ENCODE measurements at places on chromosomes 11 and 22.
A peak's percentile ranks its signal among the peaks of the same experiment; 100 is the strongest.

DNA sequence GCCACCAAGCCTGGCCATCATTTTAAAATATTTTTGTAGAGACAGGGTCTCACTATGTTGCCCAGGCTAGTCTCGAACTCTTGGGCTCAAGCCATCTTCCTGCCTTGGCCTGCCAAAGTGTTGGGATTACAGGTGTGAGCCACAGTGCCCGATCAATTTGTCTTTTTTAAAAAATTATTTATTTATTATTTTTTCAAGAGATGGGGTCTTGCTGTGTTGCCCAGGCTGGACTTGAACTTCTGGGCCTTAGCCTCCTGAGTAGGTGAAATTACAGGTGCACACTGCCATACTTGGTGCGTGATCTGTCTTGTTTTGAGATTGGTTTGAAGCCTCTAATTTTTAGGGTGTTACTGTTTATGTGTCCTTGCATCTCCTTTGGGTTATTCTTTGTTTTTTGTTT is 10.2 kb downstream of the CABIN1 start:
- DNase-seq: no peak

- DNase-seq: peak; percentile 39
Measured at GRCh38 chr11:64742889-64743590, 902 bp downstream of the RASGRP2 start.

GRCh38 chr11:86919557-86920210 is 35.5 kb downstream of the FZD4 start:
- no peak for DNase-seq

DNA sequence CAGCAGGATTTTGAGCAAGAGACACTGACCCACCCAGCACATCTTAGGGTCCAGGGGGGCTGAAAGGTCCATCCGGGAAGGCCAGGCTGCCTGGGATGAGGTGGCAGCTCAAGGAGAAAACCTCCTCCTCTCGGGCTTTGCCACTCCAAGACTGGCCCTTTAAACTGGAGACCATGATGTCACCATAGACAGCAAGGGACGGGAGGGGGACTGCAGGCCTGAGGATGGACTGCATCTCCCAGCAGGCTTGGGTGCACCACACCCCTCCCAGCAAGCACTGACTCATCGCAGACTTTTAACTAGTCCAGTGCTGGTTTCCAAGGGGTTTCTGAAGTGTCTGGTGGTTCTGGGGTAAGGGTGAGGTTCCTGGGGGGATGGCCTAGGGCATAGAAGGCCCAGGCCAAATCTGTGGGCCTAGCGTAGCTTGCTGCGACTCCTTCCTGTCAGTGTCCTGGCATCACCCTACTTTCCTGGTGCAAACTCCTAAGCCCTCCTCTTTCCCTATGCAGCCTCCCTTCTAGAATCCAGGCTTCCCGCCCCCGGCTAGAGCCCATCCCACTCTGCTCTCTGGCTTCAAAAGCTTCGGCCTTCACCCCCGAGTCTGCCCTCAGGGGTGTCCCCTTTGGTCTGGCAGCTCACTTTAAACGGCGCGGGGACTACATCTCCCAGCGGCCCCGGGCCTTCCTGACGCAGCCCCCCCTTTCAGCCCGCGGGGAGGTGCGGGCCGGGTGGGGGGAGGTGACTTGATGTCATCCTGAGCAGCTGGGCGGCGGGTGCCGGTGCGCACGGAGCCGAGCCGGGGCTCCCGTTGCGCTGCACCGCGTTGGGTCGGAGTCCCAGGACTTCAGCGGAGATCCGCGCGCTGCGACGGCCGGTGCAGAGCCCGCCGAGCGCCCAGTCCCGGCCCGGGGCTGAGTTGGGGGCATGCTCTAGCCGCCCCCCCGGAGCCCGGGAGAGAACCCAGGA is at the start of gene PPP2R5B:
Gene PPP2R5B, plus strand, starts transcription at position 746 of the 966 bp plus-strand sequence. CDS start 1,046 bp downstream, outside the sequence.
- peak; percentile 92 for DNase-seq

DNA sequence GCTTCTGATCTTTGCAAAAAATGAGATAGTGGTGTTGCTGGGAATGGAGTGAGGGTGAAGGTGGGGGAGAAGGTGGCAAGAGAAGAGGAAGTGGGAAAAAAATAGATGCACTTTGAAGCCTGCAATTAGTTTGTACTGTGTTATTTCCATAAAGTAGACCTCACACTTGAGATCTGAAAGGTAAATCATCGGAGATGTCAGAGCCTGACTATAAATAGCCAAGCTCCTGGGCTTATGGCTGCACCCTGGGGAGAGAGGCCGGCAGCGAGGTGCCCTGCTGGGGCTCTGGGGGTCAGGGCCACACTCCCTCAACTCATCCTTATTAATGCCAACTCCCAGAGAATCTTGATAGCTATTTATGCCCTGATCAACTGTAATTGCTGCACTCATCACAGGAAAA is 134.4 kb downstream of the NXPE2 start:
- DNase-seq: no peak

DNA sequence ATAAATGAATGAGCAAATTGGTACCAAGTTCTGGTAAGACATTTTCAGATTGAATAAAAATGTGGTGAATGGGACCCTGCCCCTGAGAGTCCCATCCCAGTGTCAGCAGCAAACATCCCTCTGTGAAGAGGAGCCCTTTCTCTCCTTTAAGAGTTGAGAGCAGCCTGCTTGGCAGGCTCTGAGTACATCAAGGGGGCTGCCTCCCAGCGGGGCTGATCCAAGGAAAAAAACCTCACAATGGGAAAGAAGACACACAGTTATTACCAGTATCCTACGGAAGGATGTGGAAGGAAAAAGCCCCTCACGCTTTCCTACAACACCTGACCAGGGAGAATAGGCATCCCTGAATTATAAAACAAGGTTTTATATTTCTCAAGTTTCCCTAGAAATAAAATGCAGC is 293.8 kb upstream of the B3GAT1 start:
- no peak for DNase-seq

DNA sequence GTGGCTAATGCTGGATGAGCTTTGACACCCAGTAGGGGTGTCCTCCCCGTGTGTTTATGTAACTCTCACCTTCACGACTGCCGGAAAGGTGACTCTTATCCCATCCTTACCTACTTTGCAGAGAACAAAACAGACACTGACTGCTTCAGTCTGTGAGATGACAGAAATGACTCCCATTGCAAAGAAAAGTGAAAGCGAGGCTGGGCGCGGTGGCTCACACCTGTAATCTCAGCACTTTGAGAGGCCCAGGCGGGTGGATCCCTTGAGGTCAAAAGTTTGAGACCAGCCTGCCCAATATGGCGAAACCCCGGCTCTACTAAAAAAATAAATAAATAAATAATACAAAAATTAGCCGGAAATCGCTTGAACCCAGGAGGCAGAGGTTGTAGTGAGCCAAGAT is 106.4 kb upstream of the ANO1 start:
- no peak for DNase-seq

GRCh38 chr11:1845095-1845429 is 6.3 kb downstream of the TNNI2 start:
- DNase-seq: no peak

- DNase-seq: peak; percentile 67
Measured at GRCh38 chr22:45212992-45213751, 27.5 kb downstream of the KIAA0930 start.

DNA sequence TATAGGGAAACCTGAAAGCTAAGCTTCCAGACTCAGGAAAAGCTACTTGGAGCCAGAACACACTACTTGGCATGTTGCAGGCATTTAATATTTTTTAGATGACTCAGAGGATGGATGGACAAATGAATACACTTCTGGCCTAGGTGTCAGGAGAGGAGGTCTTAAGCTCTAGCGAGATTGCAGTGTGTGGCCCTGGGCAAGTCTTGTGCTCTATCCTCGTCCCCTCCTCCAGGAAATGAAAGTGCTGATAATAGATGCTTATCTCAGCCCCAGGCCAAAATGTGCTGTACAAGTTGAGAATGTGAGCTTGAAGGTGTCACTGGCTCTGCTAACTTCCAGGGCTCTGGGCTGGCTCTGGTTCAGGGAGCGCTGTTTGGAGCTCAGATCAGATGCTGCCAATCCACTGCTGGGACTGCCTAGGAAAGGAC is 136.3 kb downstream of the PKNOX2 start:
- DNase-seq: no peak

DNA sequence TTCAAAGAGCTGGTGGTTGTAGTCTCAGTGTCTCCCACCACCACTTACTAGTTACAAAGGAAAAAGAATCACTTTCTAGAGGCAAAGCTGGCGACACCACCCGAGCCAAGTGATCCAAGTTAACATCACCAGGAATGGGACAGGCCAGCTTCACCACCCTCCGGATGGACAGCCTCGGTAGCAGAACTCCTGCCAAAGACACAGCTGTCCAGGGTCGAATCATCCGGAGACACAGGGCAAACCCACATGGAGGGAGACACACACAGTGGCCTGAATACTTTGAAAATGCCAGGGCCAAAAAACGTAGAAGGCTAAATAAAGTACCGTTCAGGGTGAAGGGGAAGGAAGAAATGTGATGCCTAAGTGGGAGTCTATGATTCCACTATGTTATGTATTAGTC is 33.1 kb downstream of the KCNQ1 start:
- no peak for DNase-seq

- no peak for DNase-seq
Measured at GRCh38 chr11:9169595-9170295, 78.3 kb upstream of the SCUBE2 start.

DNA sequence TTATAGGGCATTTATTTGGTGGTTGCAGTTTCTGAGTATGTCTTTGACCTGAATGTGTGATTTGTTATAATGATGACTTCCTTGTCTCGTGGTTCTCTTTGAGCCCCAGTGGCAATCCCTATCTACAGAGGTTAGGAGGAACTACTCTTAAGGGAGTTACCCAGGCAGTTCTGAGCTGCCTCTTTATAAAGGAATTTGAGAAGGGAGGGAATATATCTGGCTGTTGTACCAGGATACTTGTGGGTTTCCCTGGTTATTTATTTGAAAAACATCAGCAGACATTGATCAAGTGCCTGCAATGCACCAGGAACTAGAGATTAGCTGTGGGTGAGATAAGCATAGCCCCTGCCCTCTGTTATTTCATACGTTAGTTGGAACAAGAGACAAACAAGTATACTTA is 243.5 kb upstream of the ARHGAP20 start:
- DNase-seq: no peak

DNA sequence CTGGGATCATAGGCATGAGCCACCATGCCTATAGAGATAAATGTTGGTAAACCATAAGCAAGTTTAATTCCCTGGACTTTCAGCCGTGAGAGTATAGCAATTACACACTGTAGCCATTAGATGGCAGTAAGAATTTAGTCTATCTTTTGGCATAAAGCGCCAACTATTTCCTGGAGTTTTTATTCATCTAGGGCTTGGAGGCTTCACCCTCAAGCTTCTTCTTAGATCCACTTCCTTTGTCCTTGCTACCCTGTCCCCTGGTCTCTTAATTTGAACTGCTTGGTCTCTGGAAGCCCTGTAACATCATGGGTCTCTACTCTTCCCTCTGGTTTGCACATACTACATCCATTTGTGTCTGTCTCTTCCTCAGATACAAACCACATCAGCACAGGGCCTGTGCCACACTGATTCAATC is 38.2 kb downstream of the OR10A6 start:
- DNase-seq: no peak

- DNase-seq: no peak
Measured at GRCh38 chr11:24589064-24589463, 92.2 kb downstream of the LUZP2 start.

- DNase-seq: no peak
Measured at GRCh38 chr11:86101493-86101892, 32.6 kb upstream of the PICALM start.

- DNase-seq: no peak
Measured at GRCh38 chr11:69030301-69030700, 17.3 kb upstream of the MRGPRF start.

GRCh38 chr11:108891909-108892511 is 227.1 kb downstream of the DDX10 start:
- no peak for DNase-seq

GRCh38 chr11:69122326-69122629 is 33.5 kb upstream of the SMIM38 start:
- no peak for DNase-seq

GRCh38 chr11:118086913-118087768 is at the start of gene SMIM35:
SMIM35 (minus strand) TSS chr11:118086963; CDS start chr11:118086757, 206 bp downstream.
- DNase-seq: no peak

DNA sequence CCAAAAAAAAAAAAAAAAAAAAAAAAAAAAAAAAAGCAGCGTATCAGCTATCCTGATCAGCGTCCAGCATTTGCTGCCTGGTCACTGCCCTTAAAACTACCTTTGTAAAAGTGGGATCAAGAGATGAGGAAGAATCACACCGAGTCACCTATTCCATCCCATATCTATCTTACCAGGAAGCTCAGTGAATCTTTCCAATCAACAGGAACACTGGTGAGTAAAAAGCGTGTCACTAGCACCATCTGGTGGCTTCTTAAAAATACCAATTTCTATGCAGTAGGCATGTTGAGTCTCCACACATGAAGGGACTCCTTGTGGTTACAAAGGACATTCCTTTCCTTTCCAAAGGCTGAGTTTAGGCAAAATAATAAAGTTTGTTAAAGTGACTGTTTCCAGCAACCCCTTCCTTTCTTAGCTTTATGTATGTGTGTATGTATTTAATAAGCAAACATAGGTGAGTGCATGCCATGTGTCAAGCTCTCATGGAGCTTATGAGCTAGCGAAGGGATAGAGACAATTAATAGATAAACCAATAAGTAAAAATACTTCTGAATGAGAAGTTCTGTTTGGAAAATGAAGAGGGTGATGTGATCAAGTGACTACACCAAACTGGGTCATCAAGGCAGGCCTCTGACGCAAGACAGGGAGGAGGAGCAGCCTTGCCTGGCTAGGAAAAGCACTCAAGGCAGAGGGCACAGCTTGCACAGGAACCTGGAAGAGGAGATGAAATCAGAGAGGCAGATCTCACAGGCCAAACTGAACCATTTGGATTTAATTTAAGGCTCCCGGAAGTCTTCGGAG is 13.9 kb upstream of the TP53AIP1 start:
- DNase-seq: no peak

DNA sequence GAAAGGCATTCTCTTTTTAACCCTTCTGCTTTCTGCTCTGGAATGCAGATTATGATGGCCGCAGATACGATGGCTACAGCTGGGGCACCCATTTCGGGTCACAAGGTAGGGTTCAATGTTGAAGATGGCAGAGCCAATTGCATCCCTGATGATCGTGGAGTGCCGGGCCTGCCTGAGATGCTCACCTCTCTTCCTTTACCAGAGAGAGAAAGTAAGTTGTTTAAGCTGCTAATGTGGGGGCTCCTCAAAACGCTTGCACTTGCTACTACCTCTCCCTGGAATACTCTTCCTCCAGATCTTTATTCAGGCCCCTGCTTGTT is 50.8 kb upstream of the PRDM11 start:
- DNase-seq: no peak

DNA sequence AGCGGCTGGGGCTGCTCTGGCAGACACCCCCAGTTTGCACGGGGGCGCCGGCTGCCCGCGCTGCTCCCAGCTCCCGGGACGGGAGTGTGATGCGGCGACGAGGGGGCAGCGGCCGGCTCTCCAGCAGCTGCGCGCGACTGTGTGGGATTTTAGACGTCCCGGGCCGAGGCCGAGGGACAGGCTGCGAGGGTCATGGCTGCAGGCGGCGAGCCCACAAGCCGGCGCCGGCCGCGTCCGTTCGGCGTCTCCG is 159 bp downstream of the FZD4 start:
- no peak for DNase-seq

DNA sequence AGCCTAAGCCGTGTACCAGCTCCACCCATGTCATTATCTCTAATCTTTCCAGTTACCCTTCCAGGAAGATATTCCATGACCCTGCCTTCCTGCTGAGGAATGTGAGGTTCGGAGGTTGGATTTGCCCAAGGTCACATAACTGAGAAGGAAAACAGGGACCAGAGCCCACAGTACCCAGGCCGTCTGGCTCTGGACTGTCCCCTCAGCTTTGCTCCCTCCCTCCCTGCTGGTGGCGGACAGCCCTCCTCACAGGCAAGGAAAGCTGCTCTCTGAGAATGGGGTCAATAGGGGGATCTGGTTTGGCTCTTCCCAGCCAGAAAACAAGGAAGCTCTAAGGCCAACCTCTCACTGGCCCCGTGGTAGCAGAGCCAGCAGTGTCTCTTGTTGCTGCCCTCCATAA is 63.3 kb downstream of the SYN3 start:
- DNase-seq: no peak
